ENCODE measurements at places on chromosomes 3 and 15.

- peak; percentile 24 for DNase-seq
Measured at GRCh38 chr3:105996781-105997180, 128.0 kb upstream of the CBLB start.

DNA sequence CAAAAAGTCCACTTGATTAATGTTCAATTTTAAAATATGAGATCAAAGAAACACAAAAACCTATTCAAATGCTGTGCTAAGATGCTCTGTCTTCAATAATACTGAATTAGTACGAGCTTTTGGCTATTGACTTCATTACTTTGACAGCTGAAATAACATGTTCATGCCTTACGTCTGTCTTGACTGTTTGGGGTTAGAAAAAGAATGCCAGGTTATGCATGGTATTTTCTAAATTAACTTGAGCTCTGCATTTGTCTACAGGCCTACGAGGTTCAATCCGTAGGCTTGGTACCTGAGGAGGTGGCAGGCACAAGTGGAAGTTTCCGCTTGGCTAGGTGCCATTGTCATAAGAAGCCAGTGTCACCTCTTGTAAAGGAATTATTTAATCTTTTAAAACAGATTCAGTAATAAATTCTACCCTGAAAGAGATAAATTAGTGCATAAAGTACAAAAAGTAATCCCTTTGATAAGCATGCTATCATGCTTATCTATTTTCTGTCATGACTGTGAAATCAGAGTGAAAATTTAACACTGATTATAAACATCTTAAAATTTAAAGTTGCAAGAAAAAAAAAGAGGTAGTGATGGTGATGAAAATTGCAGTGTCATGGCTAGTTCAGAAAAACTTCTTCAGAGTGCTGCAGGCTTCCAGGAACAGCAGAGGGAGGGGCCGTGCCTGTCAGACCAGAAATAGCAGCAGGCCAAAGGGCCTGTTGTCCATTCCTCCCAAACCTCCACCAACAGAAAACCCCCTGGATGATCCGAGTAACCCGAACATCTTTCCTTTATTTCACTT lies 115.7 kb downstream of the ARRDC4 start:
- peak; percentile 54 for DNase-seq

GRCh38 chr3:39021029-39021428 lies 30.7 kb downstream of the SCN11A start:
- DNase-seq, result no peak

- DNase-seq, result peak; percentile 97
Measured at GRCh38 chr3:16174389-16174788, at the start of gene GALNT15. Gene GALNT15, plus strand, starts transcription at chr3:16174680. Its CDS starts 472 bp downstream, at chr3:16175152.

GRCh38 chr3:88059380-88060170 lies 520 bp downstream of the ZNF654 start:
- peak; percentile 33 for DNase-seq

DNA sequence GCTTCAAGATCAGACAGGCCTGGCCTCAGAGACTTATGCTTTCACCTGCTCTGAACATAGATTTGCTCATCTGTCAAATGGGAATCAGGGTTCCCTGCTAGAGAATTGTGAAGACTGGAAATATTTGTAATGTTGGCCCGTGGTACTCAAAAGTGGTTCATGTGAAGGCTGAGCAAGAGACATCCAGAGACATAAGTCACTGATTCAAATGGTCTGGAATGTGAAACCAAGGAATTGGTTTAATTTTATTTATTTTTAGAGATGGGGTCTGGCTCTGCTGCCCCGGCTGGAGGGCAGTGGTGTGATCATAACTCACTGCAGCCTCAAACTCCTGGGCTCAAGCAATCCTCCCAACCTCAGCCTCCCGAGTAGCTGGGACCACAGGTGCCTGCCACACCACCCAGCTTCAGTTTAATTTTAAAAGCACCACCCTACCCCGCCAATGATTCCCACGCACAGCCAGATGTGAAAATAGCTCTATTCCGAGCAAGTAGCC lies 60.1 kb downstream of the DAPK2 start:
- no peak for DNase-seq

GRCh38 chr15:97909291-97909891 lies 51.1 kb upstream of the ARRDC4 start:
- DNase-seq, result peak; percentile 86

DNA sequence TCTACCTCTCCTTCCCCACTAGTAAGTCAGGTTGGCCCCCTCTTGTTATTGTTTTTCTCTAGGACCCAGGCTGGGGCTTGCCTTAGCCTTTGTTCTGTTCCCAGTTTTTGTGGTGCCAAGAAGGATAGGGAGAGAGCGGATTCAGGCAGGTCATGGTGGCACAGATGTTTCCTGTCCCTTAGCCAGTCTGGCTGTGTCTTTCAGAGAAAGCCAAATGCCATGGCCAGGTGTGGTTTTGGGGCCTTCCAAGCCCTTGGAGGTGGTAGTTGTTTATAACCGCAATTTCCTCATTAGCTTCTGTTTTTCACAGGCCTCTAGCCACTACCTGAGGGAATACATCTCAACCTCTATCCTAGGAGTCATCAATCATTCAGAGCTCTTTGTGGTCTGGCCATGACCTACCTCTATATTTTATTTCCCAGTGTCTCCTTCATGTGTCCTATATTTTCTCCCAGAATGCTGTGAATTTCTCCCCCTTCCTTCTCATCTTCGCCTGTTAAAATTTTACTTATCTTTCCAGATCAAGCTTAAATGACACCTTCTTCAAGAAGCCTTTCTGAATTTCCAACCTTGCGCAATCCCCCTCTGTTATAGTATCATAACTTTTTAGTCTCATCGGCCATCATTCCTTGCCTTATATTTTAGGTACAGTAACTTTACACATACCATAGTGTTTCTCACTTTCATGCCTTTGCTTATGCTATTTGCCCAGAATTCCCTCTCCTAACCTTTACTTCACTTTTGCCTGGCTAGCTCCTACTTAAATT lies 38.2 kb downstream of the TIMP4 start:
- DNase-seq, result no peak

DNA sequence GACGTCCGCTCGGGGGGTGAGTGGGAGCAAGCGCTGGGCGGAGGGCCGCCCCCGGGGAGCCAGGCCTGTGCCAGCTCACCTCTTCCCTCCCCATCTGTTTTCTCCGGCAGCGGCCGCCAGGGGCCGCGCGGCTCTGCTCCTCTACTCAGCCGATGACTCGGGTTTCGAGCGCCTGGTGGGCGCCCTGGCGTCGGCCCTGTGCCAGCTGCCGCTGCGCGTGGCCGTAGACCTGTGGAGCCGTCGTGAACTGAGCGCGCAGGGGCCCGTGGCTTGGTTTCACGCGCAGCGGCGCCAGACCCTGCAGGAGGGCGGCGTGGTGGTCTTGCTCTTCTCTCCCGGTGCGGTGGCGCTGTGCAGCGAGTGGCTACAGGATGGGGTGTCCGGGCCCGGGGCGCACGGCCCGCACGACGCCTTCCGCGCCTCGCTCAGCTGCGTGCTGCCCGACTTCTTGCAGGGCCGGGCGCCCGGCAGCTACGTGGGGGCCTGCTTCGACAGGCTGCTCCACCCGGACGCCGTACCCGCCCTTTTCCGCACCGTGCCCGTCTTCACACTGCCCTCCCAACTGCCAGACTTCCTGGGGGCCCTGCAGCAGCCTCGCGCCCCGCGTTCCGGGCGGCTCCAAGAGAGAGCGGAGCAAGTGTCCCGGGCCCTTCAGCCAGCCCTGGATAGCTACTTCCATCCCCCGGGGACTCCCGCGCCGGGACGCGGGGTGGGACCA lies 632 bp upstream of the CRELD1 start:
- DNase-seq, result peak; percentile 94

DNA sequence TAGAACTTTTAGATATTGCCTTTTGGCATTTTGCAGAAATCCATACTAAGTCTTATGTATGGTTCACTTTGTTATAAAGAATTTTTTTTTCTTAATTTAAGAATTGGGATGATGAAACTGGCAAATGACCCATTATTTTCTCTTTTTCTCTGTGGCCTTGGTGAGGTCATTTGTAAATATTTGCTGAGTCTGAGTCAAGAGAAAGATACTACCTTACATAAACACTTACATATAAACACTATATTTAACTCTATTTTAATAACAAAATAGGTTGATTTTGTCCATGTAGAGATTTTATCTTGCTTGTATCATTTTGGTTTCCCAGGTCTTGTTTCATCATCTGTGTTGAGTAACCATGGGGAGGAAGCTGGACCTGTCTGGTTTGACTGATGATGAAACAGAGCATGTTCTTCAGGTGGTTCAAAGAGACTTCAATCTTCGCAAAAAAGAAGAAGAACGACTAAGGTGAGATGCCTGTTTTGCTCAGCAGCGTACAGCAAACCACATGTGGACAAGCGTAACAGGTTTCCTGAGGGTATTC lies 91.1 kb downstream of the MYRIP start:
- DNase-seq, result no peak

- no peak for DNase-seq
Measured at GRCh38 chr3:21357241-21357640, 393.8 kb downstream of the ZNF385D start.

DNA sequence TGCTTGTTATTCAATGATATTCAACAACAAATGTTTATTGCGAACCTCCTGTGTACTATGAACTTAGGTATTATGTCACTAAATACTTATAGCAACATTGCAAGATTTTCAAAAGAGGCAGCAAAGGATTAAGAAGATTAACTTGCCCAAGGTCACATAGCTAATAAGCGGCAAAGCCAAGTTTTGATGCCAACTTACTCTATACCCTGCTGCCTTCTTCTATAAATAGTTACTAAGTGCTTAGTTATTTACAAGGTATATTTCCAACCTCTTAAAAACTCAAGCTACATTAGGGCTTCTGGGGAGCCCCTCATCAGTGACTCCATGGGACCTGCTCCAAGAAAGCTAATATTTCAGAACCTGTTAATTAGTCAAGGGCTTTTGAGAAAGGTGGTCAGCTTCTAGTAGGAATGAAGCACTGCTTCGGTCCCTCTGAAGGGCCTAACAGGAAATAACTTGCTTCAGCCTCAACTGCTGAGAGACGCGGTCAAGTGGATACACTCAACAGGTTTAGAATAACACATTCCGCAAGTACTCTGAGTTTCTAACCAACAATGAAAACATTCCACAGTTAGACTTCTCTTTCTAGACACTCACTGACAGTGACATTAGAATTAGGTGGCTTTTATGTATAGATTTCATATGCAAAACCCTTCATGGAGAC lies 125.5 kb downstream of the DGKG start:
- DNase-seq, result no peak

All from astrocyte of the hippocampus (primary cell).